Anterior cingulate cortex (tissue), 58 donors: ENCODE measurements at places on chromosomes 6 and 20.

DNA sequence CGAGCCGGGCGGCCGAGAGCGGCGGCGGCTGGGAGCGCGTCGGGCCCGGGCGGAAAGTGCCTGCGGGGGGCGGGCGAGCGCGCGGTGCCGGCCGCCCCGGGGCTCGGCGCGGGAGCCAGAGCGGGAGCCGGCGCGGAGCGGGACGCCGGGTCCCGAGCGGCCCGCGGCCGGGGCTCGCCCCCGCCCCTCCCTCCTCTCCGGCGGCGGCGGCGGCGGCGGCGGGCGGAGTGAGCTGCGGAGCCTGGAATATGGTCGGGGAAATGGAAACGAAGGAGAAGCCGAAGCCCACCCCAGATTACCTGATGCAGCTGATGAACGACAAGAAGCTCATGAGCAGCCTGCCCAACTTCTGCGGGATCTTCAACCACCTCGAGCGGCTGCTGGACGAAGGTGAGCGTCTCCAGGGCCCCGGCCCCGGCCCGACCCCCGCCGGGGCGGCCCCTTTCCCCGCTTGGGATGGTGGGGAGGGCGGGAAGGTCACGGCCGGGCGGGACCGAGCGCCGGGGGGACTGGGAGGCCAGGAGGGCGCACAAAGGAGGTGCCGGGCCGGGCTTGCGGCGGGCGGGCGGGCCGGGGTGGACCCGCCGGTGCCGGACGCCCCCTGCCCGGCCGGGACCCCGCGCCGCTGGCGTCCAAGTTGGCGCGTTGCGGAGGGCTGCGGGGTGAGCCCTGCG is 565 bp downstream of the QKI start:
- no peak for DNase-seq

- DNase-seq: no peak
These were observed 151.3 kb upstream of the SULF2 start for GRCh38 chr20:47936612-47937011.

DNA sequence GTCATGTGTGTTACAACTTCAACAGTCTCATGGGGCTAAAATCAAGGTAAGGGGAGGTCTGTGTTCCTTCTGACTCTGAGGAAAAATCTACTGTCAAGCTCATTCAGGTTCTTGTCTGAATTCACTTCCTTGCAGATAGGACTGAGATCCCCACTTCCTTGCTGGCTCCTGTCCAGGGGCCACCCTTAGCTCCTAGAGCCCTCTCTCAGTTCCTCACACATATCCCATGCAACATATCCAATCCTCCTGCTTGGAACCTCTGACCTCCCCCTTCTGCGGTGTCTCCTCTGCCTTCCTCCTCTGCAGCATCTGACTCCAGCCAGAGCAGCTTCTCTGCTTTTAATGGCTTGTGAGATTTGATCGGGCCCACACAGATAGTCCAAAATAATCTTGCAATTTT is 27.1 kb upstream of the MICB start:
- DNase-seq: no peak

GRCh38 chr6:35185302-35185681 is 28.5 kb upstream of the SCUBE3 start:
- no peak for DNase-seq

- DNase-seq: no peak
These were observed 557.8 kb downstream of the HACE1 start for GRCh38 chr6:104301951-104302350.

DNA sequence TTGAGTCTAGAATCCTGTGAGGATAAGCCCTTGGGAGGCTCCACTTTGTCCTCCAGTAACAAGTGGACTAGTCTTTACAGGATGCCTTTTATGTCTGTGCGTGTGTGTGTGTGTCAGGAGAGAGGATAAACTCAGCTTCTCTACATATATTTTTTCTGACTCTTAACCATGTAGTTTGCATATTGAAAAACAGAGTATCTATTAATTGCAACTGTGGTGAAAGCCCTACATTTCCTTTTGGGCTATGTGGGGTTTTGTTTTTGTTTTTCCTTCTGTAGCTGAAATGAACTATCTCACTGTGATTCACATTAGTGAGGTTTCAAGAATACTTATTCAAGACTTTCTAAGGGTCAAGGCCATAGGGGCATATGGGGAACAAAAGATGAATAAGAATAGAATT is 17.7 kb downstream of the TPBG start:
- no peak for DNase-seq

DNA sequence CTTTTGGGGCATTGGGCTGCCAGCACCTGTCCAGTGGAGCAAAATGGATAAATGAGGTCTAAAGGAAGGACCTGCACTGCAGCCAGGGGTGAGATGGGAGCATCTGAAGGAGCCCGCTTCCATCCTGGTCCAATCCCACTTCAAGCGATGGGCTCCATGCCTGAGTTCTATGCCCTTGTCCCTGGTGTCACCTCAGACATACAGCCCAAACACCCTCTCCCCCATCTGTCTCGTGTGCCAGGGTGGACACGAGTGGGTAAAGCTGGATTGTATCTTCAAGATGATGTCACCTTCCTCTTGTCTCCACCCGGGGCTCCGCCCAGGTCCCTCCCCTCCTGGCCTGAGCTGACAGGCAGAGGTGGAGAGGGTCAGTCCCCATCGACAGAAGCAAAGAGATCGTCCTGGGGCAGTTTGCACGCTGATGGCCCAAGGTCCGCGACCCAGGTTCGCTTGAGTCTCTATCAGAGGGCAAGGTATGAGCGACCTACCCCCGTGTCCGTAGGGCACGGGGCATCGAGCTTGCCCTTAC is 544 bp downstream of the SMIM29 start:
- no peak for DNase-seq

DNA sequence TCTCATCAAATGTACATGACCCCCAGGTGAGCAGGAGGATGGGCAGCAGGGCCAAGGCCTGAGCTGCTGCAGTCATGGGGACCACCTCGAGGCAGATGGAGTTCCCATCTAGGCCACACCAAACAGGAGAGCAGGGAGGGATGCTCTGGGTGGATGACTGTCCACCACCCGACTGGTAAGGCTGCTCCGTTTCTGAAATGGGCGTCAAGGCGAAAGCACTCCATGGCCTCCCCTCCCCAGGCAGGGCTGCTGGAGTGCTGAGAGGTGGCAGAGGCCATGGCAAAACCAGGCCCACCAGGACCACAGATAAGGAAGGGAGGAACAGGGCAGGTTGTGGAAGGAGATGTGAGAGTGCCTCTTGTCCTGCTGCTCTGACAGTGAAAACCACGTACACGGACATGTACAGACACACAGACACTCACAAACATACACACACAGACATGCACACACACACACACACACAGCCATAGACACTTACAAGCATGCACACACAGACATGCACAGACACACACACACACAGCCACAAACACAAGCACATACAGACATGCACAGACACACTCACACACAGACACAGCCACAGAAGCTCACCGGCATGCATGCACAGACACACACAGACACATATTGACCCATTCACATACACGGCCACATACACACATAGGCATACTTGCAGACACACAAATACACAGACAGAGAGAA is 93.2 kb downstream of the PSMG4 start:
- DNase-seq: no peak

DNA sequence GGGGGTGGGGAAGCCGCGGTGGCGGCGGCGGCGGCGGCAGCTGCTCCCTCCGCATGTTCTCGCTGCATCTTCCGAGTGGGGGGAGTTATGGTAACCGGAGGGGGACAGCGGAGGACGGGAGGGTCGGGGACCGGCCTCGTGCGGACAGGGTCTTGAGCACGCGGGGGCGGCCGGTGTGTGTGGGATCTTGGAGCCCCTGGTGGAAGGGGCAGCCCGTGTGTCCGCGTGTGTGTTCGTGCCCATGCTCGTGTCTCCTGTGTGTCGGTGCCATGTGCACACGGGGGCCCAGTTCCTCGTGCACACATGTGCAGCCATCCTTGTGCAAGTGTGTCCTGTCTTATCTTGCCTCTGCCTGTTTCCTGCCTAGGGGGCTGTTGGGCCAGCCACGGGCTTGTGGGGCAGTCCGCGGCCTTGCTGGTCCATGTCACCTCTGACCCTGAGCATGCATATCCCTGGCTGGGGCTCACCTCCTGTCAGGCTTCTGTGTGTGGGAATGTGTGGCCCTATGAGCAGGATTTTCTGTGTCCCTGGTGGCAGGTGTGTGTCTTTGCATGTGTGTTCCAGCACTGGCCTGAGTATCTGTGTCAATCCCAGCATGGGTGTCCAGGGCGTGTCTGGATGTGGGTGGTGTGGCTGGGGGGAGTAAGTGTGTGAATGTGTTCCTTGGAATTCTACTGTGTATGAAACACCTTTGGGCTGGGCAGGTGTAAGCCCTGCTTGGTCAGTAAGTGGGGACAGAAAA is 8.5 kb downstream of the SYNGAP1 start:
- DNase-seq: no peak

DNA sequence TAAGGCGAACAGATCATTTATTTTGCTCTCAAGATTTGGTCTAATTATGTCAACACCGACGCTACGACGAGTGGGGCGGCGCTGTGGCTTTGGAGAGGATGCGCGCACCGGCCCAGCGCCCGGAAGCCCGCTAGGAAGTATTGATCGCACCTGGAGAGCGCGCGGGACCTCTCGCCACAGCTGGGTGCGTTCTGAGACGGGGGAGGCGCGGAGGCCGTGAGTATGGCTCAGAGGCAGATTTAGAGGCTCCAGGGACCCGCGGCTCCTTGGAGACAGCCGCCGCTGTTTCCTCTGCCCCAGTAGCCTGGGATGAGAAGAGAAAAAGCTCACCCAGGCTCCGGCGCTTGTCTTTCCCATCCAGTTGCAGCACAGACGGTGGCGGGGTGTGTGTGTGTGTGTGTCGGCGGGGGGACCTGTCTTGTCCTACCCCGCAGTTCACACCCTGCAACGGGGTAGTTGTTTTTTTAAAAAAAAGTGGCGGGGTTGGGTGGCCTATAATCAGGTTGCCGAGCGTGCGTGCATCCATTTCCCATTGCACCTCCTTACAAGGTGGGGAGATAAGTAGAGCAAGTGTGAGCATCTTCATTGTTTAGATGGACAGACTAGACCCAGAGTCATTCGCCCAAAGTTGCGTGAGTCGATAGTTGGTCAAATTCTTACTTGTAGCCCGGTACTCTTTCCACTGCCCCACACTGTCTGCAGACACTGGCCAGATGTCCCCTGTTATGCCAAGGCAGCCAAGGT is 11.2 kb downstream of the TFAP2D start:
- no peak for DNase-seq

GRCh38 chr6:169975286-169975685 is 223.9 kb downstream of the ERMARD start:
- DNase-seq: no peak

DNA sequence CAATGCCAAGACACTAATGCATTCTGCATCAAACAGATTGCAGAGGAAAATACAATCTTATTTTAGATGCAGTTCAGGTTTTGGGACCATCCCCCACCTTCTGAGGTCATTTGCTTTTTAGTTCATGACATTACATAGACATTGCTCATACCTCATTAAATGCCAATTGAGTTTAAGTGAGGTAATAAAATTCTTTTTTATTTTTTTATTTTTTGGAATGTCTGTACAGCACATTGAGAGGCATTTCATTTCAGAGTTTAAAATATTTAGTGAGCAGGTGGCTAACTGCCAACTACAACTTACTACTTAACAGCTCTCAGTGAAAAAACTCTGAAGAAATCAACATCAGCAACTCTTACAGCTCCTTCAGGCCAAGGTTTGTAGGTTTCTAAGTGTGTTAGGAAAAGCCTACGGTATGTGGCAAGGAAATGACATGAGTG is 482.2 kb upstream of the RNF217 start:
- DNase-seq: no peak

- DNase-seq: no peak
These were observed 11.5 kb downstream of the MDC1 start for GRCh38 chr6:30705620-30706019.

- no peak for DNase-seq
These were observed 91.3 kb downstream of the LYRM2 start for GRCh38 chr6:89547281-89547680.

GRCh38 chr6:19803331-19804204 is 33.6 kb upstream of the ID4 start:
- no peak for DNase-seq

GRCh38 chr6:20365456-20365855 is 36.2 kb upstream of the E2F3 start:
- DNase-seq: no peak

GRCh38 chr6:151374036-151374683 is 17.2 kb downstream of the ZBTB2 start:
- no peak for DNase-seq

- no peak for DNase-seq
These were observed 49.9 kb downstream of the GFRAL start for GRCh38 chr6:55377150-55377549.

DNA sequence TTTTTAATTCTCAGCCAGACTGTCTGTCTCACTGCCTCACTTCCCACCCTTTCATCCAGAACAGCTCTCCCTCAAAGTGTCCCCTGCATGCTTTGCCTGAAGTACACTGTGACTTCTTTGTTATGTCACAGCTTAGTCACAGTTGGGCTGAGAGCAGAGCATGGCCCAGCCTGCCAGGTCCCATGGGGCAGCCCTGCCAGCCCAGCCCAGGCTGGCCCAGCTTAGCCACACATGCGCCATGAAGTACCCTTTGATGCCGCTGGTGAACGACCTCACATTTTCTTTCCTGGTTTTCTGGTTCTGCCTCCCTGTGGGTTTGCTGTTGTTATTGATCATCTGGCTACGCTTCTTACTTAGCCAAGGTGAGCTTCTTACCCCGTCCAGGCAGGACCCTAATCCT is at the start of gene ADIG:
Gene ADIG, plus strand, starts transcription at position 185 of the 400 bp plus-strand sequence. Its CDS starts 54 bp downstream, at position 239.
- peak; percentile 50 for DNase-seq

DNA sequence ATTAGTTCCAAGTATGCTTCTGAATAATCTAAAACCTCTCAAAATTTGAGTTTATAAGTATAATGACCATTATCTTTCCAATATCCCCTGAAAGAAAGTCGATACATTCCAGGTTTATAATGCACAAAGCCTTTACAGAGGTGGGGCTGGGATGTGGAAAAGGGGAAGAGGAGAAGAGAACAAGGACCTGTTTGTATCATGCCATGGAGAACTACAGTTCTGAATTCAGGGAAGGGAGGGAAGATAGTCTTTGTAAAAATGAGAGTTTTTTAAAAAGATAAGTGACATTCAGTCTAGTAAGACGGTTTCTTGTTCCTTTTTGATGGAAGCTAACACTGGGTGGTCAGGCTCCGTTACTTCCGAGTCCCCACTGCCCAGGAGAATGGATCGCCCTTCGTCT is 26.1 kb downstream of the ZBTB2 start:
- no peak for DNase-seq

- DNase-seq: no peak
These were observed 603.5 kb upstream of the CITED2 start for GRCh38 chr6:139977887-139978332.

GRCh38 chr6:157271911-157272310 is 51.4 kb downstream of the TMEM242 start:
- DNase-seq: no peak

GRCh38 chr6:25359191-25359861 is 80.2 kb downstream of the CARMIL1 start:
- no peak for DNase-seq
